ENCODE measurements at places on chromosomes 12 and 14. TPM values are rescaled to one million over a fixed set of nuclear protein-coding genes. Genes with fewer than 3 reads are reported as not detected.

GRCh38 chr12:9066755-9067423, 48.8 kb downstream of the A2M start:
- DNase-seq, result no peak

OAS2 gene
- 10.1 TPM for polyA plus RNA-seq

DNA sequence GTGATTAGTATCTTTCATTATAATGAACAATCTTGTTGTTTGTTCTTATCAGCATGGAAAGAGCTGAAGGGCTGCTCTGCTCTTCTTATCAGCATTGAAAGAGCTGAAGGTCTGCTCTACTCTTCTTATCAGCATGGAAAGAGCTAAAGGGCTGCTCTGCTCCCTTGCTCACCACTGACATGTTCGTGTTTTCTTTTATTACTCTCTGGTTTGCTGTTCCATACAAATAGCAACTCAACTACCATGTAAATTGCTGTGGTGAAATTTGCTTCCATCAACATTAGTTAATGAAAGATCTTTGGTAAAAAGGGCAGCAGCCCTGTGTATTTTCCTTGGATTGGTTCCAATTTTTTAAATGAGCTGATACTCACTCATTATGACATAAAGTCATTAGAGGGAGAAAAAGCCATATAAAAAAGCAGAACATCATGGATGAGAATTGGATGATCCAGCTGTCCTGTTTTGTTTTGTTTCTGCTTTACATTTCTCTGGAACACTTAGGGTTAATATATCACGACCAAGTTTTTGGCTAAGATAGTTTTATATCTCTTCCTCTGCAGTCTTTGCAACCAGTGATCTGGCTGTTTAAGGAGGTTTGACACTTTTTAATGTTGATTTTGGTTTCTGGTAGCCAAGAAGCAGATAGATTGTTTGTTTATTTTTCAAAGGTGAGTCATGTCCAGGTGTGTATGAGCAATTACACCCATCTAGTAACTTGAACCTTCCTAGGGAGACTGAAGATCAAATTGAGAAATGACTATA, 356.6 kb downstream of the CEP128 start:
- no peak for DNase-seq

DNA sequence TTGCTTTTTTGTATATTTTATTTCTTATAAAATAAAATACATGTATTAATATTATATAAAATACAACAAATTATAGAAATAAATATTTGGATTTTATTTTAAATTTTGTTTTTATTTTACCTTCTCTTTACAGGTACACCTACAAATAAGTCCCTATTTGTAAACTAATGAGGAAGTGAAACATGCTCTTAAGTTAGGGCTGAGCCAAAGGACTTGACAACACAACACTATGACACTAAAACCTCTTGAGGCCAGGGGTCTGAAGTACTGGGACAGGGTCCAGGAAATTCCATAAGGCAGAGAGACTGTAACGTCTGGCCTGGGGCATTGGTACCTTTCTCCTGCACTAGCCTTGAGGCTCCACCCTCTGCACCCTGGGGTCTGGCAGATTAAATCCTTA, 293.2 kb downstream of the FOXN3 start:
- DNase-seq, result no peak

- no peak for DNase-seq
Observed at GRCh38 chr12:124159655-124160054, 135.2 kb upstream of the RFLNA start.

GRCh38 chr12:16603916-16604575, 1.9 kb downstream of the LMO3 start:
- no peak for DNase-seq

DNA sequence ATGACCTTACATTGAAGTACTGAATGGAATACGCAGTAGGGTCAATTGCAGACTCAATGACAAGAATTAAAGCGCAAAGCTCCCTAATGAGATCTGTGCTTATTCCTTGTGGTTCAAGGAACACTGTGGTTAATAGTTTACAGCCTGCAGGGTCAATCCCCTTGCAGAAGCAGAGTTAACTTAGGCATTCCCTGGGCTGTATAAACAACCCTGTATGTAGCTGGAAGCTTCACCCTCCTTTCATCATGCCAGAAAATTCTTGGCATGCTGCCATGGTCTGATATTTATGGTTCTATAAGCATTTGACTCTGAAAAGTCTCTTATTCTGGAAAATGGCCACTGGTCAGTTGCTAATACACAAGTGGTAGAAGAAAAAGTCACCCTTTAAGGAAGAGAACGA, 227.7 kb downstream of the NOVA1 start:
- no peak for DNase-seq

DNA sequence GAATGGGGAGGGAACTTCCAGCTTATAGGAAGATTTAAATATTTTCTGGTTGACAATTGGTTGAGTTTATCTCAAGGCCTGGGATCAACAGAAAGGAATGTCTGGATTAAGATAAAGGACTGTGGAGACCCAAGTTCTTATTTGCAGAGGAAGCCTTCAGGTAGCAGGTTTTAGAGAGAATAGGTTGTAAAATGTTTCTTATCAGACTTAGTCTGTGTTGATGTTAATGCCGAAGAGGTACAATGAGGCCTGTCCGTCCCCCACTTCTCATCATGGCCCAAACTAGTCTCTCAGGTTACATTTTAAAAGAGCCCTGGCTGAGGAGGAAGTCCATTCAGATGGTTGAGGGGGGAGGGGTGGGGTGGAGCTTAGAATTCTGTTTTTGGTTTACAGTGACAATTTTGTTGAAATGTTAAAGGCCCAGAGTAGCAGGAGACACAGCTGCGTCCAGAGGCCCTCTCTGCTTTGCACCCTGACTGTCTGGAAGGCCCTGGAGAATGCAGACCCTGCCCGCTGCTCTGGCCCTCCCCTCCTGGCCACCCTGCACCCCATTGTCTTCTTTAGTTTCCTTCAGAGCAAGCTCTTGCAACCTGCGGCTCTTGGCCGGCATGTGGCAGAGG, 672.5 kb upstream of the TMEM132C start:
- no peak for DNase-seq

IGFBP6 gene
- polyA plus RNA-seq, result 23.1 TPM

GRCh38 chr12:106126441-106127337, 12.1 kb downstream of the NUAK1 start:
- no peak for DNase-seq

- no peak for DNase-seq
Observed at GRCh38 chr14:101113835-101114725, 210.6 kb upstream of the RTL1 start.

RNASE7 gene
- polyA plus RNA-seq, result not detected

GRCh38 chr12:127546721-127547505, 720.1 kb upstream of the TMEM132C start:
- no peak for DNase-seq

- no peak for DNase-seq
Observed at GRCh38 chr14:61368781-61369453, 47.5 kb downstream of the PRKCH start.

- no peak for DNase-seq
Observed at GRCh38 chr12:74685385-74685784, 147.8 kb downstream of the ATXN7L3B start.

DNA sequence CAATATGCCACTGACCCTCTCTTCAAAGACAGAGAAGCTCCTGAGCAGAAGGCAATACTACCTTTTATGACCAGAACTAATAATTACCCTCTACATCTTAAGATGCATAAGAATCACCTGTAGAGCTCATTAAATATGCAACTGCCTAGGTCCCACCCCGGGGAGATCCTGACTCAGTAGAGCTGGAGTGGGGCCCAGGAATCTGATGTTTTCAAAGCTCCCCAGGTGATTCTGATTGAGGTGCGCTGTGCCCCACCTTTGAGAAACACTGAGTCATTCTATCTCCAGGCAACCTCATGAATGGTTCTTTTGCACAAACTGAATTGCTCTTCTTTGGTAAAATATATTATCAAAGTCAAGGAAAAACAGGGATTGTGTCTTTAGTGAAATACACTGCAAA, 149.3 kb upstream of the BMP4 start:
- DNase-seq, result no peak

DNA sequence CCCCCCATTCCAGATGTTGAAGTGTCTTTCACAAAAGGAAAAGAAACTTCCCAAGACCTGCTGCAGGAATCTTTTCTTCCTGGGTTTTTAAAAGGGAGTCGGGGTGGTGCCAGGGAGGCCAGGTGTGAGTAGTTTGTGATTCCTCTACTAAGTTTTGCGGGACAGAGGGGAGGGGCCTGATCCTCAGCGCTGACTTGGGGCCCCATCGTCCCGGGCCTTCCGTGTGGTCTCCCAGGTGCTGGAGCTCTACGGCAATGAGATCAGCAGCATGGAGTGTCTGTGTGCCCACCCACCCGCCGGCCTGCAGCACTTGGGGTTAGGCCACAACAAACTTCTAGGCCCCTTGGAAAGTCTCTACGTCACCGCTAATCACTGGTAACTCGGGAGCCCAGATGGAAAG, 4.5 kb downstream of the LRRC43 start:
- DNase-seq, result no peak

DNA sequence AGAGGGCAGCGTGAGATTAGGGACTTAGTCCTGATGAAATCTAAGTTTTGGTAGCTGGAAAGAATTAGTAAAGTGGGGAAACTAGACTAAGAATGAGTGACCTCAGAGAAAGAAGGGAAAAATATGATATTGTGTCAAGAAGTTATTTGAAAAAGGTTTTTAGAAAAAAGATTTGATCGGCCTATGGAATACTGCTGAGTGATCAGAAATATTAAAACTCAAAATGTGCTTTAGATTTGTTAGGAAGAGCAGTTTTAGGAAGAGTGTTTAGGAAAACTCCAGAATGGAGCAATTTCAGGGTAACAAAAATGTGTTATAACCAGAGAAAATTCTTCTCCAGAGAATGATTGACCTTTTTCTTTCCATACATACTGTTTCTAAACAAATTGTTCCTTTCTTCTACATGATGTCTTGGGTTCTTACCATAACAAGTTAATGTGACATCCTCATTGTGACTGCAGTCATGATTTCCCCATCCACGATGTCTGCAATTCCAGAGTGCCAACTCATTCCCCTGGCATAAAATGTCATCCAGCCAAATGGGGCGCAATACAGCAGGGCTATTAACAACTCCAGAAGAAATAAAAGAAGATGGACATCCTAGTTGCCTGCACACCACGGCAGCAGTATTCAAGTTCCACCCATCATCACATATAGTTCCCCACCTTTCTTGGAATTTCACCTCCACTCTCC, 11.8 kb downstream of the CD163L1 start:
- DNase-seq, result no peak

BDKRB1 gene
- polyA plus RNA-seq, result 0.27 TPM

GRCh38 chr14:78227248-78228077, 57.3 kb downstream of the NRXN3 start:
- no peak for DNase-seq

TEAD4 gene
- polyA plus RNA-seq, result 12.3 TPM

- no peak for DNase-seq
Observed at GRCh38 chr12:33734871-33735270, 287.4 kb upstream of the ALG10 start.

HSPB8 gene
- 19.0 TPM for polyA plus RNA-seq
